ENCODE measurements at places on chromosomes 13 and 19.

- DNase-seq, result no peak
Measured at GRCh38 chr13:107883561-107884175, 331.7 kb downstream of the LIG4 start.

GRCh38 chr13:51153527-51153926 is 42.5 kb upstream of the C13orf42 start:
- DNase-seq, result no peak

GRCh38 chr13:63107179-63107943 is 1691.7 kb upstream of the PCDH20 start:
- DNase-seq, result no peak

- DNase-seq, result no peak
Measured at GRCh38 chr19:1745589-1746031, 7.7 kb upstream of the ONECUT3 start.

DNA sequence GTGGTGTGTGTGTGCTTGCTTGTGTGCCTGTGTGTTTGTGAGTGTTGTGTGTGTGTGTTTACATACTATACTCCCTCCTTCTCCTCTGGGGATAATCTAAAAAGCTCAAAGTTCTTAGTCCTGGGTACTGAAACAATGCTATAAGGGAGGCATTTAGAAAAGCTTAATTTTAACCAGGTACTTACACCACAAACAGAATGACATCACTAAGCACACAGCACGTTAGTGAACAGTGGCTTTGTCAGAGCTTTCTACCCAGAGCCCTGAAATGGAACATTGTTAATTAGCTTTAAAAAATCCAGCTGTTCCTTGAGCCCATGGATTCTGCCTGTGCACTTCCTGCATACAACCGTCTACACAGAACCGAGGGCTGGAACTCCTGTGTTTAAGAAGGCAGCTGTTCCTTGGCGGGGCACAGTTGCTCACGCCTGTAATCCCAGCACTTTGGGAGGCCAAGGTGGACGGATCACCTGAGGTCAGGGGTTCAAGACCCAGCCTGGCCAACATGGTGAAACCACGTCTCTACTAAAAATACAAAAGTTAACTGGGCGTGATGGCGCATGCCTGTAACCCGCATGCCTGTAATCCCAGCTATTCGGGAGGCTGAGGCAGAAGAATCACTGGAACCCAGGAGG is 69.6 kb upstream of the RNF113B start:
- no peak for DNase-seq

DNA sequence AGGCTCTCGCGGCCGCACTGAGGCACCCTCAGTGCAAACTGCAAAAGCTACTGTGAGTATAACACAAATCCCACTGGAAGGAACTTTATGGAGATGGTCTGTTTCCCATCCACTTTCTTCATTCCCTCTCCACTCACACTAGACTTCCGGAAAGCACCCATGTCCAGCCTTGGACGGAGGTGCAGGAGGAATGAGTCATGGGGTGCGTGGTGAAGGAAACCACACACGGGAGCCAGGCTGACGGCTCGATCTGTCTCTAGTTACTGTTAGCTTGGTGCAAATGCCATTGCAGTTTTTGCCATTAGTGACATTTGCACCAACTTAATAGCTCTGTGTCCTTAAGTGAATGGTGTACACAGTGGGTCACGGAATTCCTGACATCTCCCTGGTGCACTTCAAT is 14.6 kb downstream of the NLRP8 start:
- DNase-seq, result no peak

GRCh38 chr19:33550768-33551167 is 29.2 kb upstream of the PEPD start:
- DNase-seq, result no peak

DNA sequence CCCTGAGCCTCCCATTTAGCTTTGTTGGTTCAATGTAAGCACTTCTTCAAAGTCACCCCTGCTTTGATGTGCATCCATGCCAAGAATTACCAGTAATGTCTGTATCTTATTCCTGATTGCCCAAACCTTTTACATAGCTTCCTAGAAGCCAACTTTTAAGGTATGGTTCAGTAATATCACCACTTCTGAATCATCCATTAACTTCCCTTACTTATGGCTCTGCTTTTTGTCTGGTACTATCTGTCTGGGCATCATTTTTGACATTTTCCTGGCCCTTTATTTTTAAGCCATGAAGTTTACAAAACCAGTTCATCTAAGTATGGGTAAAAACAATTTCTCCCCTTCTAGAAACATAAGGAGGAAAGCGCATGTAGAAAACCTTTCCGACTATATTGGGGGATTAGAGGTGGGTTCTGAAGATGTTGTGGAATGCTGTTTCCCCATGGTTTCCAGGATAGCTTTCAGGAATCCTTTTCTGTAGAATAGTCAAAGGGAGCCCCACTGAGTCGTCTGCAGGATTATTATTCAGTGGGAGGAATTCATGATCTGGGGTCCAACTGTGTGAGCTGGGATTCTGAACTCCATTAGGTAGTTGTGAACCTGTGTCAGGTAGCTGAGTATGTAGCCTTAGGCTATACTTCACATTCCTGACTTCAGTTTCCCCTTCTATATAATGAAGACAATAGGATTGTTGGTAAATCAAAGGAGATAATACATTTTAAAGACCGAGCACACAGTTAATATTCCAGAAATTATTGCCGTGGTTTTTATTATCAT is 163.8 kb downstream of the SUCLA2 start:
- no peak for DNase-seq

GRCh38 chr19:48249502-48250014 is 6.2 kb downstream of the CARD8 start:
- DNase-seq, result peak; percentile 31

GRCh38 chr19:19642506-19643157 is 825 bp downstream of the GMIP start:
- no peak for DNase-seq

- no peak for DNase-seq
Measured at GRCh38 chr13:42864952-42865767, 83.8 kb downstream of the FAM216B start.

DNA sequence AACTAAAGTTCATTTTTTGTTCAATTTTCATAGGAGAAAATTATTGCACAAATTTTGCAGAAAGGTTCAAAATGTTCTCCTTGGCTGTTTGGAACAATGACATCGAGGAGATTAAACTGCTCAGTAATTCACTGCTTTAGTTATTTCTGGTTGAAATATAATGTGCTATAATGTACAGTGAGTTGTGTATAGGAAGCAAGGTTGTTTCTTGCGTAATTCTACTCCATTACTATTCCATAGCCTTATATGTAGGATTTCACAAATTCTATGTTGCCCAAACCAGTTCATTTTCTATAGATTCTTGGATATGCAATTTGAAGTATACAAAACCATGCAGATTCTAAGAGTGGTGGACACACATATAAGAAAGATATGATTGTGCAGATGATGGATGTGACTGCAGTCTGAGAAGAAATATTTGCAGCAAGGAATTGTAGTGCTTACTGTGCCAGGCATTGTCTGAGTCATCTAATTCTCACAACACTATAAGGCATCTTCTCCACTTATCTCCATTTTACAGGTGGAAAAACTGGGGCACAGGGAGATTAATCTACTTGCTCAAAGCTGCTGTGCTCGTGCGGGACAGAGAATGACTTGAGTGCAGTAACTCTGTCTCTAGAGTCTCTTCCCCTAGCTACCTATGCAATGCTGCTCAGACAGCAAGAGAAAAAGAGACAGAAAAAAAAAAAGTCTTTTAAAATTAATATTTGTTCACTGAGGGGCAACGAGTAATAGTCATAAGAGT is 515.5 kb downstream of the MYO16 start:
- DNase-seq, result no peak

DNA sequence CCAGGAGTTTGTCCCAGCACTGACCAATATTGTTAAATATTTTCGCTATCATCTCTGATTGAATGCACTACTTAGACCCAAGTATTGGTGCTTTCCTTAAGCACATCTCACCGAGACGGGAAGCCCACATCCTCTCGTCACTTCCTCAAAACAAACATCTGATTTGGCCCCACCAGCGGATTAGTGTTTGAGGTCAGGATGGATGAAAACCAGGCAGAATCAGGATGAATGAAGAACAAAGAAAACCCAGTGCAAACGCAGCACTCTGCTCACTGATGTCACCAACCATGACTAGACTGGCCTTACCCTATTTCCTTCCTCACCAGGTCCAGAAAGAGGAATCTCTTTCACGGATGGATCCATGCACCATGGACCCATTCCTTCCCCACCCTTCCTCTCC is 6.0 kb downstream of the PLAUR start:
- DNase-seq, result no peak

GRCh38 chr19:42177686-42178019 is 39.8 kb downstream of the DEDD2 start:
- DNase-seq, result no peak

DNA sequence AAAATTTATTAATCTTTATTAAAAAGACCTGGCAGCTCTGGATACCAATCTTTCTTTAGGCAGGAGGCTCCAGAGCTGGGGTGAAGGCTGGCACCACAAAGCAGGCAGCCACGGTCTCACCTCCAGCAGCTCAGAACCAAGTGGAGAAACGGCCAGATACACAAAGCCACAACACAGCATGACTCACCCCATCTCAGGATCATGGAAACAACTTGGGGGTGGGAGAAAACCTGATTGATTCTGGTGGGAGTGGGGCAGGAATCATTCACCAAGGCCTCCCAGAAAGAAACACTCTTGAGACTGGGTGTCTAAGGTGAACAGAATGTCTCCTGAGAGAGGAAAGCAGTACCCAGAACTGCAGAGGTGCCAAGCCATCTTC is 64.2 kb downstream of the CRYL1 start:
- DNase-seq, result no peak

- DNase-seq, result no peak
Measured at GRCh38 chr13:73556128-73556527, 497.3 kb downstream of the KLF5 start.

DNA sequence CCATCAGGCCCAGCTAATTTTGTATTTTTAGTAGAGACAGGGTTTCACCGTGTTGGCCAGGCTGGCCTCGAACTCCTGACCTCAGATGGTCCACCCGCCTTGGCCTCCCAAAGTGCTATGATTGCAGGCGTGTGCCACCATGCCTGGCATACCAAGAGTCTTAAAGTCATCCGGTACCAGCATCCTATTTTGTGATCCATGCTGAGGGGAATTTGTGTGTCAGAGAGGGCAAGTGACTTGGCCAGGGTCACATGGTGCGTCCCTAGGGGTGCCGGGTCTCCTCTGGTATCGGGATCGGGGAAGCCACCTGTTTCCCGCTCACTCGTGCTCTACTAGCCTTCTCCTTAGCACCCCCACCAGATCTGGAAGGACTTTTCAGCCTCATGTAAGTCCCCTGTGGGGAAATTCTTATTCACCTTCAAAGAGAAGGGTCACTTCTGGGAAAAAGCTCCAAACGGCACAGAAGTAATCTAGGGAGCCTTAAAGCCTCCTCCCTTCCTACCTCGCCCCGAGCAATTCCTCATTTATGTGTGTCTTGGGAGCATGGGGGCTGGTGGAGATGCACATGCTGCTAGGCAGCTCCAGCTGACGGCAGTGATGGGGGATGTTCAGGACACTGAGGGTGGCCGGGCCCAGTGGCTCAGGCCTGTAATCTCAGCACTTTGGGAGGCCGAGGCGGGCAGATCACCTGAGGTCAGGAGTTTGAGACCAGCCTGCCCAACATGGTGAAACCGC is 6.1 kb upstream of the ANKLE1 start:
- no peak for DNase-seq

- DNase-seq, result no peak
Measured at GRCh38 chr13:93147298-93147645, 79.3 kb upstream of the GPC6 start.

GRCh38 chr13:76720821-76721220 is 165.4 kb downstream of the KCTD12 start:
- no peak for DNase-seq

DNA sequence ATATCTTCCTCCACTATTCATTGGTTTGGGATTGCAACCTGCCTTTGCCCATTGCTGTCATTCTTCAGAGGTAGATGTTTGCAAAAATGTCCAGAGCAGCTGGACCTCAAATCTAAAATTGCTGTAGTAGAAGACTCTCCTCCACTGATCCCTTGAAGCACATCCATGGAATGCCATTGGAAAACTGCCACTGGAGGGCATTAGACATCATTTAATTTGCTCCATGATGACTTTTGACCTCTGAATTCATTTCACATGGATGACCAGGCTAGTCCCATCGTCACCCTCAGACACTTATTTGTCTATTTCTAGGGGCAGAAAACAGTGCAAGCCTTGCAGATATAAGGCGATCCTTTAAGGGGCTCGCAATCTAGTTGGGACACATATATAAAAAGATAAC is 33.9 kb upstream of the FLT1 start:
- DNase-seq, result no peak

All from memory B cell (primary cell).